Muscle of back (tissue), 13 donors: ENCODE measurements at places on chromosomes 12 and 14. TPM values are rescaled to one million over a fixed set of nuclear protein-coding genes. Genes with fewer than 3 reads are reported as not detected.

GRCh38 chr12:93895089-93895445 is 217.9 kb downstream of the CRADD start:
- DNase-seq, result peak; percentile 65

DNA sequence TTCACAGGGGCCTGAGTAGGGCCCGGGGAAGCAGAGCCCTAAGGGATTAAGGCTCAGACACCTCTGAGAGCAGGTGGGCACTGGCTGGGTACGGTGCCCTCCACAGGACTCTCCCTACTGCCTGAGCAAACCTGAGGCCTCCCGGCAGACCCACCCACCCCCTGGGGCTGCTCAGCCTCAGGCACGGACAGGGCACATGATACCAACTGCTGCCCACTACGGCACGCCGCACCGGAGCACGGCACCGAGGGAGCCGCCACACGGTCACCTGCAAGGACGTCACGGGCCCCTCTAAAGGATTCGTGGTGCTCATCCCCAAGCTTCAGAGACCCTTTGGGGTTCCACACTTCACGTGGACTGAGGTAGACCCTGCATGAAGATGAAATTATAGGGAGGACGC is 7.1 kb downstream of the LTBR start:
- DNase-seq, result no peak

- DNase-seq, result no peak
Observed at GRCh38 chr12:131867471-131867870, 27.0 kb upstream of the ULK1 start.

GRCh38 chr14:100677554-100678468 is 48.9 kb upstream of the DLK1 start:
- DNase-seq, result peak; percentile 95

DNA sequence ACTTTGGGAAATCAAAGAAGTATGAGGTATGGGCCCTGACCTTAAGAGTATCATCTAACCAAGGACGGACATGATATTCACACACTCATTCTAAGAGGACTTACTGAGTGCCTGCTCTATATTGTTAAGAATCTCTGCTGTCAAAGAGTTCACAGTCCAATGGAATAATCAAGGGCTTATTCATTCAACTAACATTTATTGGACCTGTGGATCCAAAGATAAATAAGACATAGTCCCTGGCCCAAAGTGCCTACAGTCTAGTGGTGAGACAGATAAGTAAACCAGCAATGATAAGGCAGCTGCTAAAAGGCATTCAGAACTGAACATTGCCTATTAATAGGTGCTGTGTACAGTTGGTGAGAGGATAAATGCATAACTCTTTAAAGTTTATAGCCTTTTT is 11.0 kb downstream of the WDR20 start:
- DNase-seq, result peak; percentile 10

GRCh38 chr14:90564496-90564895 is 167.7 kb downstream of the CALM1 start:
- DNase-seq, result no peak

- DNase-seq, result no peak
Observed at GRCh38 chr14:100403105-100403504, 80.0 kb downstream of the SLC25A47 start.

DNA sequence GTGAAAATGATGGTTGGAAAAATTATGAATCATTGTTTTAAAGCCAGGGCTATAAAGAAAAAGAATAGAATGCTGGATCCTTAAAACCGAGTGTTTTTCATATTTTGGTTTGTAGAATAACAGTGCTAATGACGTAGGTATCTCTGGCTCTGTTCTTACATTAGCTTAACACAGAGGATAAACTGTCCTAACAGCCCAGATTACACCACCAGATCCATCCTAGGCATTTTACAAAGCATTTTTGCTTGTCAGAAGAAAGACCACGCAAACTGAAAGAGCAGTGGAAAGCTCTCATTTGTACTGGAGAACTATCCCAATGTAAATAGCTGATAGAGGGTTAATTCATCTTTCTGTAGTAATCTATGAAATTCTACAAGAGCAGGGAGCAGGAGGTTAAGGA is 13.6 kb downstream of the IFT81 start:
- no peak for DNase-seq

Gene TTC8
- 12.6 TPM for polyA plus RNA-seq

Gene EID3
- 2.5 TPM for polyA plus RNA-seq

DNA sequence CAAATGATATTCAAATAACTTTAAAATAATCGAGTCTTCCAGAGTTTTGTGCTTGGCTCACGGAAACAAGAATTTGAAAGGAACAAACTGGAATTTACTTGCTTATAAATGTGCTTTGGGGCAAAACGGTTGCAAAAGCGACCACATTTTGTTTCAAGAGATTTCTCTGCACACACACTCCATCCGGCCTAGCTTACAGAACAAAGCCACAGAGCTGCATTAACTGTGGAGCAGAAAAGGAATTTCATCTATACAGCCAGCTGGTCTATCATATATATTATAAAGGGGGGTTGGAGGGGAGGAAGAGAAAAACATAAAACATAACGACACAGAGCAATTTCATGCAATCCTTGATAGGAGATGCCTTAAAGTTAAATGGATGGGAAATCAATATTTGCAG is 153.0 kb downstream of the MYRFL start:
- peak; percentile 26 for DNase-seq

- DNase-seq, result no peak
Observed at GRCh38 chr12:131363393-131363792, 347.5 kb upstream of the SFSWAP start.
